A549 treated with AZD2906 at 1 μM for 4 hours (cell line): ENCODE measurements at places on chromosomes 12 and 14. TPM values are rescaled to one million over a fixed set of nuclear protein-coding genes. Genes with fewer than 3 reads are reported as not detected.

Gene STAC3
- total RNA-seq = 0.22 to 0.56 TPM (median 0.42 TPM) in 5 replicates

Gene SP1
- total RNA-seq = 17.9 to 22.6 TPM (median 21.9 TPM) in 5 replicates

Gene KCNH3
- total RNA-seq = 1.5 to 2.6 TPM (median 2.2 TPM) in 5 replicates

Gene IGFBP6
- total RNA-seq = 143 to 250 TPM (median 245 TPM) in 5 replicates

Gene WSCD2
- not detected in 5 replicates for total RNA-seq

Gene PRR4
- 0.80 to 3.2 TPM (median 2.3 TPM) in 5 replicates for total RNA-seq

Gene ACRBP
- total RNA-seq = 0.13 to 0.28 TPM (median 0.17 TPM) in 3 of 5 replicates, not detected in the others

Gene HOXC13
- 21.9 to 37.4 TPM (median 26.0 TPM) in 5 replicates for total RNA-seq

Gene ALG10B
- total RNA-seq = 4.1 to 5.9 TPM (median 5.5 TPM) in 5 replicates

Gene PROX2
- not detected in 5 replicates for total RNA-seq

Gene SPTB
- total RNA-seq = 1.4 to 1.7 TPM (median 1.5 TPM) in 5 replicates

Gene GLI1
- total RNA-seq = 4.4 to 5.8 TPM (median 5.4 TPM) in 5 replicates
